Endothelial cell of umbilical vein (primary cell): ENCODE measurements at places on chromosomes 7 and 10. TPM values are rescaled to one million over a fixed set of nuclear protein-coding genes. Genes with fewer than 3 reads are reported as not detected.

Gene LRRC18
- polyA plus RNA-seq, result not detected in 2 replicates

Gene PPP1R9A
- 0.32 and 0.50 TPM in 2 replicates for polyA plus RNA-seq

Gene TACC2
- polyA plus RNA-seq, result 11.1 and 14.4 TPM in 2 replicates

Gene NEUROG3
- polyA plus RNA-seq, result not detected in 2 replicates

Gene SLC29A4
- polyA plus RNA-seq, result 7.7 and 10.8 TPM in 2 replicates

Gene SHTN1
- polyA plus RNA-seq, result 4.0 and 4.8 TPM in 2 replicates

Gene OPN4
- not detected in 2 replicates for polyA plus RNA-seq

Gene OLAH
- 0.13 and 0.26 TPM in 2 replicates for polyA plus RNA-seq

Gene TYW1B
- 0.57 and 0.69 TPM in 2 replicates for polyA plus RNA-seq

Gene PTPRE
- polyA plus RNA-seq, result 36.8 and 37.3 TPM in 2 replicates

Gene PRF1
- polyA plus RNA-seq, result not detected in 2 replicates
